ENCODE measurements at places on chromosomes 3 and 15.

GRCh38 chr3:197168063-197168462 lies 130.3 kb downstream of the DLG1 start:
- no peak for DNase-seq

GRCh38 chr15:60070838-60071493 lies 66.9 kb downstream of the FOXB1 start:
- DNase-seq = no peak

GRCh38 chr3:105767216-105767615 lies 101.6 kb downstream of the CBLB start:
- DNase-seq = no peak

DNA sequence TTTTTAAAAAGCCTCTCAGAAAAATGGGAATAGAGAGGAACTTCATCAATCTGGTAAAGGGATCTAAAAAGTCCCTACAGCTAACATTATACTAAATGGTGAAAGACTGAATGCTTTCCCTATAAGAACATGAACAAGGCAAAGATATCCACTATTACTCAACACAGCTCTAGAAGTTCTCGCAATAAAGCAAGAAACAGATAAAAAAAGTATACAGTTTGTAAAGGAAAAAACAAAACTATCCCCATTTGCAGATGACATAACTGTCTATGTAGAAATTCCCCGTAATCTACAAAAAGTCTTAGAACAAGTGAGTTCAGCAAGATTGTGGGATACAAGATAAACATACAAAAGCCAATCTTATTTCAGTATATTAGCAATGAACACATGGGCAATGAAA lies 15.4 kb downstream of the EDC3 start:
- DNase-seq = peak; percentile 24

GRCh38 chr15:67897646-67898339 lies 57.9 kb upstream of the RNU6-1 start:
- no peak for DNase-seq

GRCh38 chr3:32954506-32954905 lies 3.1 kb downstream of the CCR4 start:
- DNase-seq = no peak

DNA sequence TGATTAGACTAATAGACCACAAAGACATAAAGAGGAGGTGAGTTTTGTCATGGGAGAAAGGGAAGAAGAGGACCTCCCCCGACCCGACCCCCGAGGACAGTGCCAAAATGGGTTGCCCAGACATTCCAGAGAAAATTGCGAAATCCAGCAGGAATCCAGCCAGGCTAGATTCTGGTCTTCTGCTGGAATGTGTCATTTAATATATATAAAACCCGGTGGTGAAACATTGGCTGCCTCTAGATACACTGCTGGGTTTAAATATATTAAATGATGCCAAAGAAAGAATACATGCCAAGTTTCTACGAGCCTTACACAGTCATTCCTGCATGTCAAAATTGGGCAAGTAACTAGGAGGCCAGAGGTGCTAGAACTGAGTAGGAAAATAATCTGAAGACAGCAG lies 45.3 kb upstream of the SPESP1 start:
- no peak for DNase-seq

DNA sequence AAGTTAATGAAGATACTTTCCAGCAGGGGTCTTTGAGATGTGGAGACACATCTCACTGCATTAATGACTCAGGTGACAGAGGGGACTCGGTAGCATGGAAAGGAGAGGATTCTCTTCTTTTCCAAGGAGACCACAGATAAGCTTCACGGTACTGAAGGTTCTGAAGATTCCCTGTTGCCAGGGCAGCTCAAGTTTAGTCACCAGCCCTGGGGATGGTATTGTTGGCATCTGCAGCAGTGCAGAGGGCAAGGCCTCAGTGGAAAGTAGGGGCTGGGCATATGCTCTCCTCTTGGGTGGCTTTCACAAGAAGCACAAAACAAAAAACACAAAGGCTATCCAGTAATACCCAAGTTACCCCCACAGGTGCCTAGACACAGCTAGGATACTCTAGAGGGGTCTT lies 38.0 kb upstream of the MRPL3 start:
- no peak for DNase-seq

DNA sequence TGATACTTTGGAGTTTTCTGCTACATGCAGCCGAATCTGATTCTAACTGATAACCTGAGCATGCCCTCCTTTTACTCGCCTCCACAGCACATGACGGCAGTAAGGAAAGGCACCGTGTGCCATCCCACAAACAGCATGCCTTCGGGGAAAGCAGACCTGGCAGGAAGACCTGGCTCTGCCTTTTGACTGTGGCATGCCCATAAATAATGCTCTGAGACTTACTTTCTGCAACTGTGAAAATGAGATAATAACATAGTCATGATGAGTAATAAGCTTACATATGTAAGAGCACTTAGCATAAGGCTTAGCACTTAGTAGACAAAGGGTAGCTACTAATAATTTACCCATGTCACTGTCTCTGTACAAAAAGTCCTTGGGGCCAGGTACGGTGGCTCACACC lies 32.9 kb downstream of the MTHFS start:
- DNase-seq = no peak

DNA sequence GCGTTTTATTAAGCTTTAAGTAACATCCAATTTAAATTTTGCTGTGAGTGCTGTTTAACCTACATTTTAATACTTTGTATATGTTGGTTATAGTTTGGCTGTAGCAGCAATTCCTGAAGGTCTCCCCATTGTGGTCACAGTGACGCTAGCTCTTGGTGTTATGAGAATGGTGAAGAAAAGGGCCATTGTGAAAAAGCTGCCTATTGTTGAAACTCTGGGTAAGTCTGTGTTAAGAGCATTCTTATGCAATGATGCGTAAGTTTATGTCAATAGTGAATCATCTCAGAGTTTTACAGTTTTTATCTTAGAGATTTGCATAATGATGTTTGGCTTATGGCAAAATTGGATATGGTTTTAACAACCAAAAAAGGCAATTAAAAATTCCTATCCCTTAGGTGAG lies 62.7 kb downstream of the ASTE1 start:
- peak; percentile 67 for DNase-seq

DNA sequence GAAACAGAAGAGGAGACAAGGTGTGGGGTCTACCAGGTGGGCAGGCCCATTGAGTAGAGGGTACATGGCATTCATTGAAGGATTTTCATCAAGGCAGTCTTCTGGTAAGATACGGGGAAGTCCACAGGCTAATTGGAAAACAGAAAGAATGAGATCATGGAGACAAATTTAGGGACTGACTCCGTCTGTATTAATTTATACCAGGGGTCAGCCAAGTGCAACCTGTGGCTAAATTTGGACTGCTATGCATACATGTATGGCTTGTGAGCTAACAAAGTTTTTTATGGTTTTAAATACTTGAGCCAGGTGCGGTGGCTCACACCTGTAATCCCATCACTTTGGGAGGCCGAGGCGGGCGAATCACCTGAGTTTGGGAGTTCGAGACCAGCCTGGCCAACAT lies 21.1 kb upstream of the SNRPN start:
- no peak for DNase-seq

Measured in suppressor macrophage treated with lipopolysaccharide for 1 hour (primary cell).